Kidney (tissue), 22 donors: ENCODE measurements at places on chromosomes 5 and 9. TPM values are rescaled to one million over a fixed set of nuclear protein-coding genes. Genes with fewer than 3 reads are reported as not detected.

DNA sequence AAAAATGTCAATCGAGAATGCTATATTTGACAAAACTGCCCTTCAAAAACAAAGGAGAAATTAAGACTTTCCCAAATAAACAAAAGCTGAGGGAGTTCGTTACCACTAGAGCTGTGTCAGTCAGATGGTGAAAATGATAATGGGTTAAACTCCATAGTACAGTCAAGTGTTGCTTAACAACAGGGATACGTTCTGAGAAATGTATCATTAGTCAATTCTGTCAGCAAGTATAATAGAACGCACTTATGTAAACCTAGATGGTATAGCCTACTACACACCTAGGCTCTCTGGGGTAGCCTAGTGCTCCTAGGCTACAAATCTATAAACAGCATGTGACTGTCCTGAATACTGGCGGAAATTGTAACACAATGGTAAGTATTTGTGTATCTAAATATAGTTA is 138.7 kb downstream of the DRD1 start:
- DNase-seq: no peak

GRCh38 chr9:126695701-126696400 is 82.1 kb downstream of the LMX1B start:
- peak; percentile 57 for DNase-seq

The C1QTNF3 gene
- 38.4 TPM for total RNA-seq

- no peak for DNase-seq
These were observed 304.4 kb upstream of the SMC2 start for GRCh38 chr9:103789686-103790085.

DNA sequence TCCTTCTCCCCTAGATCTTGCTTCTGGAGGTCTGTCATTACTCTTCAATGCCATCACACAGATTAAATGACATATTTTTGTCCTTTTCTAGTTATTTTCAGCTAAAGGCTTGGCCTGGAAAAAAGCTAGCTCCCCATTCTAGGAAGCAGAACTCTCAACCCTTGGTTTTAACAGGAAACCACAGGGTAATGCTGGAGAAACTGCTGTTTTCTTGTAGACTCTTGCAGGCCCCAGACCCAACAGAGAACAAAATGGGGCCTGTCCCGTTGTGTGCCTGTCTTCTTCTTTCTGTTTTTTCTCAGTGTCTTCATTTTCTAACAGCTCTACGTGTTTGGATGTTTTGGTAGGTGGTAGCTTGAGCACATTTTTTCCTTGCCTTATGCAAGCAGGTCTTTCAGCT is 21.5 kb downstream of the DCANP1 start:
- no peak for DNase-seq

The TLR4 gene
- total RNA-seq: 33.4 TPM

The PCDHGA7 gene
- total RNA-seq: 4.1 TPM

- DNase-seq: no peak
These were observed 63.3 kb upstream of the SMC5 start for GRCh38 chr9:70195456-70195855.

GRCh38 chr9:35114113-35114839 is 1.4 kb downstream of the ATOSB start:
- DNase-seq: peak; percentile 90

GRCh38 chr5:179311581-179311980 is 33.7 kb downstream of the ADAMTS2 start:
- no peak for DNase-seq

DNA sequence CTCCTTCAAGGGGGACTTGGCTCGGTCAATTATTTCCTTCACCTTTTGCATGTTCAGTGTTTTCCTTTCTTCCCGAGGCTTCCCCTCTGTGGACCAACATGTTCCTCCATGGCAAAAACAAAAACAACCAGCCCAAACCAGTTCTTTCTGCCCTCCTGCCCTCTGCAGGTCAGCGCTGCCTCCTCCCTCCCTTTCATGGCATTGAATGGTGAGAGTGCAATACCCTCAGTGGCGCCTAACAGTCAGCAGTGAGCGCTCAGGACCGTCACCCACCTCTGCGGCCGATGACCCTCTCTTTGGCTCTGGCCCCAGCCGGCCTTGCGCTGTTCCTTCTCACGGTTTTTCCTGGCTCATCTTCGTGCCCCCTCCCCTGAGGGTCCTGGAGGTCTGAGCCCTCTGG is 34.4 kb upstream of the GNE start:
- no peak for DNase-seq

The ACTL7A gene
- not detected for total RNA-seq

The PRELID2 gene
- total RNA-seq: 12.1 TPM
